Skin of body (tissue), 3 donors: ENCODE measurements at places on chromosomes 2 and 18.

GRCh38 chr2:47525167-47525566 lies 122.2 kb downstream of the MSH2 start:
- DNase-seq = no peak

- DNase-seq = peak; percentile 17
Measured at GRCh38 chr2:1136067-1136466, 185.4 kb downstream of the SNTG2 start.

DNA sequence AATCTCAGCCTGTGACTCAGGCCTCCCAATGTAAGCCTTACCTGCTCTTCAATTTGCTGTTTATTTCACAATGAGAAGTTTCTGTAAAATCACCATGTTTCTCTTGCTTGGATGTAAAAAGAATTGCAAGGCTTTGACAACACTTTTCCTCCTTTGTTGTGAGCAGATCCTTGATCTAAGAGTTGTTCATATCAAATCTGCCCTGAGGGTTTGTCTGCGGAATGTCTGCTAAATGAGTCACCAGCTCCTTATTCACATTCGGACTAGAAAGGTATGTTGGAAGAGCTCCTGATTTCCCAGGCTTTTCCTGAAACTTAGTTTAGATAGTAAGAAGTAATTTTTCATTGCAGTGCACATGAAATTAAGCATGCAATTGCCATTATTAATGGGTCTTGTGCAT lies 268.2 kb upstream of the TCF4 start:
- DNase-seq = no peak

DNA sequence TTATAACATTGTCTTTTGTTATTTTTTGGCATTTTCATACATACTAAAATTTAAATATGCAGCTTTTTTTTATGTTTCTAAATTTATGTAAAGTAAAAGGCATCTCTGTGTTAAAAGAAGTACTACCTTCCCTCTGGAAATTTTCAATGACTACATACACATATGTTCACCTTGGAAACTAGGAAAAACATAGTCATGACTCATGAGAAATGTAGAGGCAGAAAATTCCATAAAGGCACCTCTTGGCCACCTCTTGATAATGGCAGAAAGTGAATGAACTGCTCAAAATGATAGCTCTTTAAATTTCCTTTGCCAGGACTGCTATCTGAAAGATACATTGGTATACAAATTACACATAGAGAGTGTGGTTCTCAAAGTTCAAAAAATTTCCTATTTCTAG lies 889.1 kb upstream of the ZEB2 start:
- no peak for DNase-seq

- no peak for DNase-seq
Measured at GRCh38 chr2:40257340-40258134, 194.4 kb downstream of the SLC8A1 start.

- DNase-seq = peak; percentile 34
Measured at GRCh38 chr2:177393203-177393755, 706 bp downstream of the AGPS start.

DNA sequence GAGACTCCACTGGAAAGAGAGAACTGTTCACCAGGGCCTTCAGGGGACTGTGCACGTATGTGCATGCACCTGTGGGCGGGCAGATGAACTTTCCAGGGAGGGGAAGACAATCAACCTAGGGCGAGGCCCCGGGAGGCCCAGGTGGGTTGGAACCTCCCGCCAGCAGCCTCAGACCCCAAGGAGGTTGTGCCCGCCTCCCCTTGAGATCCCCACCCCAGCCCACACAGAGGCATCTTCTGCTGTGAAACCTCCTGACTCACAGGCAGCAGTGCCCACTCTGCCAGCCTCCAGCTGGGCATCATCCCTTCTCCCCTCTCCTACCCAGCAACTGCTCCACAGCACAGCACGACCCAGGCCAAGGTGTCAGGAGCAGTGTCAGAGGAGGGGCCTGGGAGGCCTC lies 54.4 kb downstream of the FAM178B start:
- DNase-seq = no peak

DNA sequence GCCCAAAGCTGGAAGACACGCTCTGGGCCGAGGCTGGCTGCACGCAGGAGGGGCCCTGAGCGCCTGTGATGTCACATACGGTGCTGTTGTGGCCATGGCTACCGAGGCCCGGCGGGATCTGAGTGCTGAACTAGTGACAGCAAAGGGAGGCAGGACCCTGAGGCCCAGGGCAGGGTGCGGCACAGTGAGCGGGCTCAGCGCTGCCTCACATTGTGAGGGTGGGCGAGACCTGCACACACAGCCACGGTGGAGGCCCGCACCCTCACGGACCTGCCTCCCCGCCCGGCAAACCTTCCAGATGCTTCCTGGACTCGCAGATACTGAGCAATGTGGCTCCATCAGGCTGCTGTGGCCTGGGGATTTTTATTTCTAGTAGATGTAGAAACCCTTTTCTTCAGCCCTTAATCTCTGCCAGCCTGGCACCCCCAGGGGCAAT lies 133.8 kb upstream of the CTDP1 start:
- no peak for DNase-seq

GRCh38 chr2:147689220-147689909 lies 155.5 kb upstream of the ACVR2A start:
- no peak for DNase-seq

DNA sequence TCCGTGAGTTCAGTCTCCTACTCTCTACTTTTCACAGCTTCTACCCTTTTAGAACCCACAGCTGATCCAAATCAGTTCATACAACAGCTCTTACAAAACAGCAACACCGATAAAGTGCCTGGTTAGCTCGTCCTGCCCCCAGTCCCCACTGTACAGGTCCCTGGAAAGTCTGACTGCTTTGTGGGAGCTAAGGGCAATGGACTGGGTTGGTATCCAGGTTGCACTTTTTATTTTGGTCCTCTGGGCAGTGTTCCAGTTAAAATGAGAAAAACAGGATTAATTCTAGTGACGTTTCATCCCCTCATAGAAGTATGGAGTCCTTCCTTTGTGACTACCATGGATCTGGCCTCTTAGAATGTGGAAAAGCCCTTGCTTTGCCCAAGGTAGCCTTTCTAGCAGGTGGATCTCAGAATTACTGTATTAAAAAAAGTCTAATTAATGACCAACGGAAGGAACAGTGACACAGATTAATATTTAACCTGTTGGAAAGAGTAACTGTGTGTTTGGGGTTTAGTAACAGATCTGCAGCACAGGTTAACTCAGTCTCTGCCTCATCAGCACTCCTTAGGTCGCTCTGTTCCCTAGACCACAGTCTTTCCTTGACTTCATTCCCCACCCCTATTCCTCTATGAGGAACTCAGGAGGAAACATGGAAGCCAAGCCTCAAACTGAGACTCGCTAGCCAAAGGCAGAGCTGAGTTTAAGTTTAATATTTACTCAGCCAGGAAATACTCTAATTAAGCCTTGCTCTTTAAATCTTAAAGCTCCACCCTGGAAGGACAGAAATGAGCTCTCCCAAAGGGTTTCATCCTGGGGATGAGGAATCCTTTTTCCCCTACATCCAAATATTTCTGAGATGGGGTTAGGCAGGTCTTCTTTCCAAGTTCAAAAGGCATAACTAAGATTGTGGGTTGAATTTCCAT lies 52.8 kb upstream of the ITGA6 start:
- DNase-seq = no peak

- no peak for DNase-seq
Measured at GRCh38 chr18:50097702-50098101, 97.2 kb downstream of the MYO5B start.

DNA sequence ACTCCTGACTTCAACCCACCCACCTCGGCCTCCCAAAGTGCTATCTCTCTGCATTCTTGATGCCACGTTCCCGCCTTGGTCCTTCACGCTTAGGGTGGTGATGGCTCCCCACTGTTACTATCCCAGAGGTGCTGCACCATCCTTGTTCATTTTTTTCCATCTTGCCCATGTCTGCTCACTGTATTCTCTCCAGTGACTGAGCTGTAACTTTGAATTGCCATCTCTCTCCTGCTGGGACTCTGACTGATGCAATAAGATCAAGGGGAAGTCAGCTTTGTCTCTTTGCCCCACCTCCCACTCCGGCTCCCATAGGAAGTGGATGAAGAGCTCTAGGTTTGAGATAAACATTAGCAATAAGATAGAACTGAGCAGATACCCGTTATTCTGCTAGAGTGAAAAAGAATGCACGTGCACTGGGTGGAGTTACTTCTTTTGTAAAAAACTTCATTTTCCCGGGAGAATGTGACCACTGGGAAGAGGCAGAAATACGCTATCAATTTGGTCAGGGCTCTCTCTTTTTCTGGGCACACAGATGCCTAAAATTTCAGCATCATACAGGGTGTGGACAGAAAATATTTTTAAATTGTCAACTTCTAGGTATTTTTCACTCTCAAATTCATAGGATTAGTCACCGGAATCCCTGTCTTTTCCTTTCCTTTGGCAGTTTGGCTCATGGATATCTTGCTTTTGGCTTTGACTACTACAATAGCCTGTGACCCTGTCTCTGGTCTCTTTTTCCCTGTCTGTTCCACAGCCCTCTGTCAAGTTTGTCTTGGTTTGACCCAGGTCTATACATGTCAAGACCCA lies 105.4 kb downstream of the POLR1A start:
- DNase-seq = no peak

DNA sequence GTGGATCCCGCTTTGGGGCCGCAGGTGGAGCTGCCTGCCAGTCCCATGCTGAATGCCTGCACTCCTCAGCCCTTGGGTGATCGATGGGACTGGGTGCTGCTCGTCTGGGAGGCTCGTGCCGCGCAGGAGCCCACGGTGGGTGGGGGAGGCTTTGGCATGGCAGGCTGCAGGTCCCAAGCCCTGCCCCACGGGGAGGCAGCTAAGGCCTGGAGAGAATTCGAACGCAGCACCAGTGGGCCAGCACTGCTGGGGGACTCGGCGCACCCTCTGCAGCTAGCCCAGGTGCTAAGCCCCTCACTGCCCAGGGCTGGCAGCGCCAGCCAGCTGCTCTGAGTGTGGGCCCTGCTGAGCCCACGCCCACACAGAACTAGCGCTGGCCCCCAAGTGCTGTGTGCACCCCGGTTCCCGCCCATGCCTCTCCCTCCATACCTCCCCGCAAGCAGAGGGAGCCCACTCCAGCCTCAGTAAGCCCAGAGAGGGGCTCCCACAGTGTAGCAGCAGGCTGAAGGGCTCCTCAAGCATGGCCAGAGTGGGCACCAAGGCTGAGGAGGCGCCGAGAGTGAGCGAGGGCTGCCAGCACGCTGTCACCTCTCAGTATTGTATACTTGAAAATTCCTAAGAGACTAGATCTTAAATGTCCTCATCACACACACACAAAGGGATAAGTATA lies 1654.2 kb upstream of the SLC39A10 start:
- no peak for DNase-seq

- no peak for DNase-seq
Measured at GRCh38 chr2:172370821-172371455, 56.4 kb upstream of the ITGA6 start.

GRCh38 chr2:29586919-29587318 lies 334.5 kb downstream of the ALK start:
- no peak for DNase-seq

DNA sequence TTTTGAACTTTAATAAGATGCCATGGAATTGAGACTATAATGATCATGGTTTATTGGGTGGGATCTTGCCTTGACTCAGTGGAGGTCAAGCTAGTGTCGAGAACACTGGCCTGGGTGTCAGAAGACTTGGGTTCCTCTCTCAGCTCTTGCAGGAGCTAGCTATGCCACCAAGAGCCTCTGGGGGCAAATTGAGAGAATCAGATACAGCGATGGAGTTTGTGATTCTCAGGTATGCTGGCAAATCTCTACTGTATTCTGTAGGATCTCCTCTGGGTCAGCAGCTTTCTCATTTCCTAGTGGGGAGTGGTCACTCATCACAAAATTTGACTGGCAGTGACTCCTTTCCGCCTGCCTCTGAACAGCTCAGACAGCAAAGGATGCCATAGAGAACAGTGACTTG lies 477.0 kb downstream of the RNF144A start:
- no peak for DNase-seq

GRCh38 chr2:37614061-37614738 lies 57.2 kb downstream of the CDC42EP3 start:
- DNase-seq = peak; percentile 37

DNA sequence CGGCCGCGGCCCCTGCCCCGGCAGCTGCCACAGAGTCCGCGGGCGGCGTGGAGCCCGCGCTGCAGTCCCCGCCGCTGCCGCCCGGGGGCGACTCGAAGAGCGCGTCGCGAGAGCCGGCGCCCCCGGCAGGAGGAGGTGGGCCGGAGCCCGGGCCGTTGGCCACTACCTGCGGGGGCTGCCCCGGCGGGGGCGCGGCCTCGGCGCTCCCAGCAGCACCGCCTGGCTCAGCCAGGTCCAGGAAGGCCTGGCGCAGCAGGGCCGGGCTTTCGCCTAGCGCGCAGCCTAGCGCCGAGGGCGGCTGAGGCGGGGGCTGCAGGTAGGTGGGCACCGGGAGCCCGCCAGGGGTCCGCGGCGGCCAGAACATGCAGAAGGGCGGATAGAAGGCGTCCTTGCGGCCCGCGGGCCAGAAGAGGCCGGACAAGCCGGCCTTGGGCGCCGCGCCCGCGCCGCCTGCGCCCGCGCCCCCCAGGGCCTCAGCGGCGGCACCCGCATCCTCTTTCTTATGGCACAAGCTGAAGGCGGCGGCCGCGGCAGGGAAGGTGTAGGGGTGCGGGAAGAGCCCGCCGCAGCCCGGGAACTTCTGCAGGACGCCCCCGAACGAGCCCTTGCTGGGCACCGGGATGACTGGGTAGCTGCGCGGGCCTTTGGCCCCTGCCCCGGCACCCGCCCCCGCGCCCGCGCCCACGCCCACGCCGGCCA lies 3.9 kb downstream of the SKOR2 start:
- no peak for DNase-seq

- no peak for DNase-seq
Measured at GRCh38 chr2:123747326-123747725, 277.8 kb upstream of the CNTNAP5 start.

- no peak for DNase-seq
Measured at GRCh38 chr18:72329533-72329932, 214.6 kb downstream of the CBLN2 start.

- no peak for DNase-seq
Measured at GRCh38 chr2:32874931-32875330, 71.8 kb upstream of the LTBP1 start.

GRCh38 chr2:3563521-3563976 lies 5.4 kb upstream of the RNASEH1 start:
- no peak for DNase-seq

- no peak for DNase-seq
Measured at GRCh38 chr18:39966275-39966674, 1988.8 kb upstream of the PIK3C3 start.

- DNase-seq = no peak
Measured at GRCh38 chr18:56836173-56836572, 185.0 kb downstream of the WDR7 start.

- DNase-seq = no peak
Measured at GRCh38 chr2:144508172-144508851, 11.6 kb downstream of the ZEB2 start.

- DNase-seq = no peak
Measured at GRCh38 chr18:61322265-61322873, 10.9 kb upstream of the CDH20 start.

- DNase-seq = no peak
Measured at GRCh38 chr18:79870301-79871025, 72.7 kb downstream of the KCNG2 start.

GRCh38 chr2:101112772-101113157 lies 38.4 kb downstream of the TBC1D8 start:
- no peak for DNase-seq

DNA sequence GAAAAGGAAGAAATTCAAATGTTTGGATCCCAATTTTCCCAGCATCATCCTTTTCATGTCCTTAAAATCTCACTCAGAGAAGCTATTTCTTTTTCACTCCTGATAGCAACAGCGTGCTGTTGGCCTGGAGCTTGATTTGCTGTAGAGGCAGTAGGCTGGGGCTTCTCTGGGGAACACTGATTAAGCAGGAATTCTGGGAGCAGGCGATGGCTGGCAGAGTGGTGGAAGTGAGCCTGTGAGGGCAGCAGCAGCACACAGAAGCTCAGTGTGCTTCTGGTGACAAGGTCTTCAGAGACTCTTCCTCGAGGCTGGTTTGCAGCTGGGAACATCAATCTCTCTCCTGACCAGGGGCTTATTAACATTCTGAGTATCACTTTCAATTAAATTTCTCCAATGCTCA lies 284.6 kb downstream of the DPP10 start:
- DNase-seq = no peak
